GM23338 (cell line): ENCODE measurements at places on chromosomes 12 and 14. TPM values are rescaled to one million over a fixed set of nuclear protein-coding genes. Genes with fewer than 3 reads are reported as not detected.

Gene DDN
- 0.04 and 0.10 TPM in 2 replicates for total RNA-seq

Gene KLHL33
- 0.12 and 0.35 TPM in 2 replicates for total RNA-seq

Gene NRL
- total RNA-seq: 2.2 and 5.2 TPM in 2 replicates

Gene DDX54
- total RNA-seq: 79.6 and 84.1 TPM in 2 replicates

Gene AMHR2
- 0.24 TPM in 1 of 2 replicates, not detected in the other for total RNA-seq

Gene MUCL1
- not detected in 2 replicates for total RNA-seq

Gene LRRK2
- 0.24 and 0.35 TPM in 2 replicates for total RNA-seq

Gene CACNA1C
- total RNA-seq: 0.82 and 2.1 TPM in 2 replicates

Gene CCDC177
- total RNA-seq: 0.66 and 1.7 TPM in 2 replicates

Gene MYH7
- not detected in 2 replicates for total RNA-seq

Gene HNF1A
- total RNA-seq: not detected in 2 replicates

- H3K27me3 ChIP-seq: no peaks in the 10 kb centered on the region
- no peaks in the 10 kb centered on the region for H3K36me3 ChIP-seq
- DNase-seq: no peak
- no peak overlapping the region for H3K4me3 ChIP-seq
- H3K27ac ChIP-seq: no peak overlapping the region
- H3K4me1 ChIP-seq: no peaks in the 10 kb centered on the region
These were observed 161.7 kb downstream of the ALX1 start for GRCh38 chr12:85441741-85442140.

DNA sequence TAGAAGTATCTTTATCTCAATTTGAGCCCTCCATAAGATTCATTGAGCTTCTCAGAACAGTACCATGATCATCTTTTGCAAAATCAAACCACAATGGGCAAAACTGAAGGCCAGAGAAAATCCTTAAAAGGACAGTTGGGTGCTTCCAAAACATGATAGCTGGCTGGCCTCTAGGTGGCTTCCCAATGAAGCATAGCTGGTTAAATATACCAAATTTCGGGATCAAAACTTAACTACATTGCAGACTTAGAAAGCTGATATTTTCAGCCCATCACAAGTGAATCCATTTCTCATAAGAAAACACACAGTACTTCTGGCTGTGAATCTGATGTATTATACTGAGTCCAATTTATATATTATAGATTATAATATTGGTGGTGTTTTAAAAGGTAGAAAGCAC is 15.3 kb upstream of the PIK3C2G start:
- H3K4me3 ChIP-seq: no peak overlapping the region
- no peaks in the 10 kb centered on the region for H3K27me3 ChIP-seq
- H3K27ac ChIP-seq: no peak overlapping the region
- H3K4me1 ChIP-seq: peaks cover 5% of the 10 kb centered on the region; the same call in 1 of the 2 replicates

GRCh38 chr12:54298904-54299303 is 1.9 kb downstream of the NFE2 start:
- H3K36me3 ChIP-seq: no peaks in the 10 kb centered on the region
- H3K4me1 ChIP-seq: peaks cover 38% of the 10 kb centered on the region
- peaks cover 15% of the 10 kb centered on the region for H3K27me3 ChIP-seq
- H3K4me3 ChIP-seq: no peak overlapping the region

DNA sequence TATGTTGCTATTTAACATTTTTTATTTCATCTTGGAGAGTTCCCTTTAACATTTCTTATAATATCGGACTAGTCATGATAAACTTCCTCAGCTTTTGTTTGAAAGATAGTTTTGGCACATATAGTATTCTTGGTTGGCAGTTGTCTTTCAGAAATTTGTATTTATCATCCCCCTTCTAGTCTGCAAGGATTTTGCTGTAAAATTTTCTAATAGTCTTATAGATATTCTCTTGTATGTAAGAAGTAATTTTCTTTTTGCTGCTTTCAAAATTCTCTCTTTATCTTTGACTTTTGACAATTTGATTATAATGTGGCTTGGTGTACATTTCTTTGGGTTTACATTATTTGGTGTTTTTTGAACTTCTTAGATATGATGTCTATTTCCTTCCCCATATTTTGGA is 116.0 kb upstream of the AVPR1A start:
- no peaks in the 10 kb centered on the region for H3K4me1 ChIP-seq
- H3K27ac ChIP-seq: no peak overlapping the region
- no peaks in the 10 kb centered on the region for H3K27me3 ChIP-seq

DNA sequence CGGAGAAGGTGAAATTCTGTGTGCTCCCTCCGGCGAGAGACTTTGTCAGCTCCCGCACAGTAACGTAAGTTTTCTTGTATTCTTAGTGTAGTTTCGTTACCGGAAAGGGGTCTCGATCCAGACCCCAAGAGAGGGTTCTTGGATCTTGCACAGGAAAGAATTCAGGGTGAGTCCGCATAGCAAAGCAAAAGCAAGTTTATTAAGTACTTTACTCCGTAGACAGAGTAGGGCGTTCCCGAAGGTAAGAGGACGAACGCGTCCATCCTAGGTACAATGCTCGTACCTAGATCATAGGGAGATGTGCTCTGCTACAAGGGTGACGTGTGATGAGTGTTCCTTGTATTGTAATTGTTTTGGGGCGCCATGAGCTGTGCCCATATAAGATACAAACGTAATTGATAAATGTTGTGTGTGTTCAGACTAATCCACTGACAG is 293 bp downstream of the IFI27L1 start:
- peaks cover 5% of the 10 kb centered on the region; the same call in 1 of the 2 replicates for H3K36me3 ChIP-seq
- H3K27me3 ChIP-seq: no peaks in the 10 kb centered on the region
- peaks cover 16% of the 10 kb centered on the region for H3K4me1 ChIP-seq
- DNase-seq: no peak
- H3K4me3 ChIP-seq: peak overlapping the region; percentile 99

DNA sequence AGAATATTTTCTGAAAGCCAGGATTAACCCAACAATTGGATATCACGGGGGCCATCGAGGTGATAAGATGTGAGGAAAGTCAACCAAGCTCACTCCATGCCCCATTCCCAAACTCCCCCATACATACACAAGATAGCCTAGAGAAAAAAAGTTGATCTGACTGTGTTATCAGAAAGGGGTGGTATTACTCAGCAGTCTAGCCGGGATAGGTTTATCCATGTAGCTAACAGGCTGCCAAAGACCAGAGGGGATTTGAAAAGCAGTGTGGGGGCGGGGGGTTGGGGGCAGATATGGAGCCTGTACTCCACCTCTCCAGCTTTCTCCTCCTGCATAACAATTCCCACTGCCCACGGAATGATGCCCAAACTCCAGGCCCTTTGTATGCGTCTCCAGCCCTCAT is 13.2 kb upstream of the MAP1LC3B2 start:
- no peak for DNase-seq
- H3K27ac ChIP-seq: no peak overlapping the region
- peaks cover 4% of the 10 kb centered on the region; the same call in 1 of the 2 replicates for H3K4me1 ChIP-seq
- H3K36me3 ChIP-seq: no peaks in the 10 kb centered on the region

DNA sequence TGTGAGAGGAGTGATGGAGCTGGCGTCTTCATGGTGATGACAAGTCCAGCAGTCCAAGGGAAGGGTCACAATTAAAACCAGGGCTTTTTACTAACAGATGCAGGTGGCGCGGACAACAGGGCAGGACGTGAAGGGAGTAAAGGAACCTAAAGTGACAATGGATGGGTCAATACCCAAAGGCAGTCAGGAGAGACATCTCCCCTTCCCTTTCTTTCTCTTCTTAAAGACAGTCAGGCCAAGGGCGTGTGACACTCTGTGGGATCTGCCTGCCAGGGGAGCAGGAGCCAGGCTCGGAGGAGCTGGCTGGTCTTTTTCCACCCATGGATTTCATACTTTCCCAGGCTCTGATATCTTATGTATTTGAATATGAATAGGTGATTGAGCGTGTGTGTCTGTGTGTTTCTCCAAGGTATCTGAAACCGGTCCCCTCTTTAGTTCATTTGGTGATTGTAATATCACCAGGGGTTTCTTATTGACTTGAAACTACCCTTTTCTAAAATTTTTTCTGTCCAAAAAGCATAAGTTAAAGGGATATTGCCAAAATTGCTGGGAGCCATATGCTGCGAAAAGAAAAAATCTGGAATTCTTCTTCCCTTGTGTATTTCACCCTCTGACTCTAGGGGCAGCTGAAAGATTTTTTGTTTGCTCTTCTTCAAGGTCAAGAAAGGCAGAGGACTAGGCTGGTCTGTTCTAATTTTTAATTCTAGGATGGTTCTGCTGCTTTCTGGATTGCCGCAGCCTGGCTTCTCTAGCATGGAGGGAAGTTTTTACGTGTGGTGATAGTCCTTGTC is 61.8 kb downstream of the FBXL14 start:
- peaks cover 82% of the 10 kb centered on the region for H3K27me3 ChIP-seq
- H3K27ac ChIP-seq: no peak overlapping the region
- H3K36me3 ChIP-seq: no peaks in the 10 kb centered on the region
- no peak for DNase-seq

- no peaks in the 10 kb centered on the region for H3K27me3 ChIP-seq
- no peaks in the 10 kb centered on the region for H3K36me3 ChIP-seq
- H3K4me3 ChIP-seq: no peak overlapping the region
- peaks cover 26% of the 10 kb centered on the region for H3K4me1 ChIP-seq
- peak; percentile 91 for DNase-seq
These were observed 23.3 kb downstream of the DMAC2L start for GRCh38 chr14:50335389-50335788.

- H3K4me1 ChIP-seq: no peaks in the 10 kb centered on the region
- no peak overlapping the region for H3K4me3 ChIP-seq
- no peak for DNase-seq
- H3K27ac ChIP-seq: no peak overlapping the region
These were observed 12.8 kb upstream of the HPD start for GRCh38 chr12:121871467-121871866.

- peak overlapping the region; percentile 47 for H3K4me3 ChIP-seq
- no peaks in the 10 kb centered on the region for H3K27me3 ChIP-seq
- no peaks in the 10 kb centered on the region for H3K36me3 ChIP-seq
- DNase-seq: peak; percentile 97
- peaks cover 31% of the 10 kb centered on the region for H3K4me1 ChIP-seq
These were observed 8.6 kb downstream of the NFATC4 start for GRCh38 chr14:24376448-24377070.

DNA sequence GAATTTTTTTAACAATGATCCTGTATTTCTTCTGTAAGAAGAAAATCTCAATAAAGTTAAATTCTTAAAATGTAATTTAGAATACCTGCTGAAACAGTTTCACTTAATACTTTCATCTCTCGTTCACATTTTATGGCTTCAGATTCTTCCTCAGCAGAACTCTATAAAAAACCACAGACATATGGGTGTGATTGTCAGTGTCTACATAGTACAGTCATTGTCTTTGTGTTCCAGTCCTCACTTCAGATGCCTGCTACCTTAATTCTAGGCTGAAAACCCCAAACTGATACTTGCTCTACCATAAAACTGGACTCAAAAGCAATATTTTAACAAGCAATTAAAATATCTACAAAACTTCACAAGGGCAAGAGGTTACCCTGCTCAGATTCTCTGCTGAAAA is 71.8 kb downstream of the DNAI7 start:
- H3K27me3 ChIP-seq: no peaks in the 10 kb centered on the region
- H3K4me3 ChIP-seq: no peak overlapping the region
- no peaks in the 10 kb centered on the region for H3K4me1 ChIP-seq
- DNase-seq: no peak

DNA sequence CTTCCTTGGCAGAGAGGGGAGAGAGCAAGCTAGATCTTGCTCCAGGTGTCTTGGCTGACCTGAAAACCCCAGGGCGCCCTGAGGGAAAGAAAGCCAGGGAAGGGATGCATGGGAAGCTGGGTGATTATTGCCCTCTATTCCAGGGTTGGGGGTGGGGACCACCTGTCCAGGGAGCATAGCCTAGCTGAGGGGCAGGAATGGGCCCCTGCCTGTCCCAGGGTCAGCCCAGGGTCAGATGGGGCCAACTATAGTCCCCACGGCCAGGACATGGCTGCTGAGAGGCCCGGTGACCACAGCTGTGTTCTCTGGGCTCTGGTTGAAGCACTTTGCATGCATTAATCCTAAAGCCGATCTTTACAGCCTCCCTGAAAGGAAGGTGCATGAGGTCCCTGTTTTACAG is 30.1 kb upstream of the ZFP36L1 start:
- no peak overlapping the region for H3K27ac ChIP-seq
- H3K4me3 ChIP-seq: no peak overlapping the region
- H3K4me1 ChIP-seq: peaks cover 8% of the 10 kb centered on the region; the same call in 1 of the 2 replicates
- H3K36me3 ChIP-seq: no peaks in the 10 kb centered on the region

DNA sequence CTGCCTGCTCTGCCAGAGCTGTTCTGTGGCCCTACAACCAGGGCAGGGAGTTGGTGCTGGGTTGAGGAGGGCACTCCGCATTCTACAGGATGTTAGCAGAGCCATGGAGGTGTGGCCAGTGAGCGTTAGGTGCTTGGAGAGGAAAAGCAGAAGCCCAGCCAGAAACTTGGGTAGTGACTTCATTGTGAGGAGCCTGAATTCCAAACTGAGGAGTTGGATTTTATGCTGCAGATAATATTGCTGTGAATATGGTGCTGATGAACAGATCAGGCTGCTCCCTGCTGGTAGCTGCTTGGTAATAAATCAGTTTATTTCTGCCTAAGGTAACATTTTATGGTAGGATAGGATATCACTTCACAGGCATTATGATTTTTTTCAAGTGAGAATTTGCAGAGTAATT is 7.1 kb upstream of the CCDC175 start:
- peak; percentile 24 for DNase-seq
- no peaks in the 10 kb centered on the region for H3K36me3 ChIP-seq
- H3K27ac ChIP-seq: no peak overlapping the region
- H3K4me1 ChIP-seq: no peaks in the 10 kb centered on the region

GRCh38 chr14:100782516-100783320 is 43.2 kb upstream of the MEG3 start:
- no peaks in the 10 kb centered on the region for H3K4me1 ChIP-seq
- no peak overlapping the region for H3K4me3 ChIP-seq
- no peaks in the 10 kb centered on the region for H3K36me3 ChIP-seq
- DNase-seq: no peak
- no peak overlapping the region for H3K27ac ChIP-seq

- no peaks in the 10 kb centered on the region for H3K27me3 ChIP-seq
- peak within 1 kb of the TSS; percentile 61; the same call in 1 of the 2 replicates for H3K27ac ChIP-seq
- peaks cover 16% of the 10 kb centered on the region for H3K4me1 ChIP-seq
- H3K36me3 ChIP-seq: peaks cover 11% of the 10 kb centered on the region
These were observed at the start of the genes AREL1 and FCF1 for GRCh38 chr14:74712499-74713394. Gene AREL1, minus strand, starts transcription at chr14:74713080. Its CDS starts 27,465 bp downstream, at chr14:74685615. Gene FCF1, plus strand, starts transcription at chr14:74713144. Its CDS starts 54 bp downstream, at chr14:74713198.

DNA sequence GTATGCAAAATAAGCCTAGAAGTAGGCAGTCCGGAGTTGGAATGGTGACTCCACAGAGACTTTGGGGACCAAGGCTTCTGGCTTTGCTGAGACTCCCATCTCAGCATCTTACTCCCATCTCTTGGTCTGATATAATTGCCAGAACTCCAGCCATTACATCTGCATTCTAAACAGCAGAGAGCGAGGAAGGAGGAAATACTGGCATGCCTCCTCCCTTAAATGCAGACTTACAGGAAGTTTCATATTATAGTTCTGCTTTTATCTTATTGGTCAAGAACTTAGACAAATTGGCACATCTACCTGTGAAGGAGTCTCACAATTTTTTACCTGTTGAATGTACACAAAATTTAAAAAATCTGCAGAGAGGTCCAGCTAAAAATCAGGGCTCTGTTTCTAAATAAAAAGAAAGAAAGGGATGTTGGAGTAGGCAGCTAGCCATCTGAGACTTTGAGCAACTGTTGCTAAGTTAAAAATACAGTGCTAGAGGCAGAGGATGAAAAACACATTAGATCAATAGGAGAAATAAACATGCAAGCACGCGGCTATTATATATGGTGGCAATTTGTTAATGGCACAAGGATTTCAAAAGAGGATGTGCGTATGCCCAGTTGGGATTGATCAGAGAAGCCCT is 209.9 kb upstream of the HMGA2 start:
- H3K36me3 ChIP-seq: no peaks in the 10 kb centered on the region
- H3K4me3 ChIP-seq: no peak overlapping the region
- H3K4me1 ChIP-seq: peaks cover 7% of the 10 kb centered on the region; the same call in 1 of the 2 replicates
- no peaks in the 10 kb centered on the region for H3K27me3 ChIP-seq
